ENCODE measurements at places on chromosomes 4 and X. TPM values are rescaled to one million over a fixed set of nuclear protein-coding genes. Genes with fewer than 3 reads are reported as not detected.

MRPL1 gene
- 71.5 TPM for polyA plus RNA-seq

HGFAC gene
- polyA plus RNA-seq = 1.0 TPM

GRCh38 chrX:119984652-119985051 lies 41.1 kb upstream of the NKAP start:
- no peak for DNase-seq

DNA sequence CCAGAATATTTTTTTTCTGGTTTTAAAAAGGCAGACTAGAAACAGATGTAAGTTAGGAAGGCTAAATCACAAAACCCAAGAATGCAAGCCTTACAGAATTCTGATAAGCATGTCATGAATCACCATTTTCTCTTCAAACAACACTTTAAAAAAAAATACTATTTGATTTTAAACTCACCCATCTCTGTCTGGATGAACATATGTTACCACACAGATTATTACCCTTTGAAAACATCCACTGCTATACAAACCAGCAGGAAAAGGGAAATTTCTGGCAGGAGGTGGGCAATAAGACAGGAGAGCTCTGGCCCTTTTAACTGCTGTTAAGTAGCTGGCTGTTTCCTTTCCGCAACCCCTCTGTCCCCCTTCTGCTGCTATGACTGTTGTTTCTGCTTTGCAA lies 317.7 kb upstream of the NOCT start:
- no peak for DNase-seq

GRCh38 chr4:25911356-25911755 lies 2.7 kb upstream of the SMIM20 start:
- no peak for DNase-seq

- DNase-seq = no peak
Measured at GRCh38 chrX:148804579-148805355, 304.4 kb downstream of the AFF2 start.

DNA sequence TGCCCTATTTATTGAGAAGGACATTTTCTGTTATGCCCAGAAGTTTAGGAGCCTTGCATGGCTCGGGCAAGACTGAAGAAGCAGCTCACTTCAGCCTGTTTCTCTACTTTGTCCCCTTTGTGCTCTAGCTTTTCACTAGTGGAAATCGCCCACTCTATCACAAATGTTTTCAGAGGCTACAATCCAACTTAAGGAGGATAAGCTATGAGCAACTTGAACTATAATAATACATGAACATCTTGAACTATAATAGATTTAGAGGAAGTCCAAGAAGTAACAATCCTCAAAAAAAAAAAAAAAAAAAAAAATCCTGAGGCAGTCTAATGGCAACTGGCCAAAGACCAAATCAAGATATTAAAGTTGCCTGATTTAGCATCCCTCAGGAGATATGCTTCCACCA lies 452.3 kb downstream of the IL1RAPL1 start:
- DNase-seq = no peak

ATP10D gene
- polyA plus RNA-seq = 14.3 TPM

- no peak for DNase-seq
Measured at GRCh38 chr4:15901998-15902397, 36.5 kb downstream of the FGFBP1 start.

DNA sequence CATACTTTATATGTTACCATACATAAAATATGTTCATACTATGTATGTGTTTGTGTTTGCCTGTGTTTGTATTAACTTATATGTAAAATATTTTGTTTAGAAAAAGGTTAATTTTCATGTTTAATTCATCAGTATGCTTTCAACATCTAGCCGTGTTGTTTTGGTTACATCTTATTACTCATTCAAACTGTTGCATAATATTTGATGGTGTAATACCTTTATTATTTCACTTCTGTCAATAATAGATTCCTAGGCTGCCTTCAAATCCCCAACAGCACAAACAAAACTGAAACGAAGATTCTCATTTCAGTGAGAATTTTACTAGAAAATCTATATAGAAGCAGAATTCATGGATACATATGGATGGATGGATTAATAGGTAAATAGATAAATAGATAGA lies 462.3 kb upstream of the ADGRL3 start:
- DNase-seq = no peak

CSN1S1 gene
- polyA plus RNA-seq = not detected

GRCh38 chr4:151670843-151671242 lies 90.0 kb downstream of the GATB start:
- no peak for DNase-seq

GRCh38 chr4:103673983-103674382 lies 45.8 kb downstream of the TACR3 start:
- DNase-seq = no peak

DNA sequence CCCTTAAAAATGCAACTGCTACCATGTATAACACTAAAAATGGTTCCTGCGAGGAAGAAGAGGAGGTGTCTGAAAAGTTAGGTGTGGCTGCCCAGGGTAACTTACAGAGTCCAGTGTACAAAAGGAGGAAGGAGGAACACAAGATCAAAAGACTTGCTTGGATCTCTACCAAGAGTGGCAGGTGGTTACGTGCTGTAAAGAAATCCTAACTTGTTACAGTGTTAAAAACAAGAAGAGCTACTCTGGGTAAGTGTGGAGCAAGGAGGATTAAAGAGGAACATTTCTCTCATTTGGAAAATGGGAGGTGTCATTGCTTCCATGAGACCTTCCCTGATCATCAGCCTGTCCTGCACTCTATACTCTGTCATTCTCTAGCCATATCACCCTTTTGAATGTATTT lies 242.0 kb downstream of the PTTG2 start:
- DNase-seq = no peak

CENPVL1 gene
- polyA plus RNA-seq = not detected

DNA sequence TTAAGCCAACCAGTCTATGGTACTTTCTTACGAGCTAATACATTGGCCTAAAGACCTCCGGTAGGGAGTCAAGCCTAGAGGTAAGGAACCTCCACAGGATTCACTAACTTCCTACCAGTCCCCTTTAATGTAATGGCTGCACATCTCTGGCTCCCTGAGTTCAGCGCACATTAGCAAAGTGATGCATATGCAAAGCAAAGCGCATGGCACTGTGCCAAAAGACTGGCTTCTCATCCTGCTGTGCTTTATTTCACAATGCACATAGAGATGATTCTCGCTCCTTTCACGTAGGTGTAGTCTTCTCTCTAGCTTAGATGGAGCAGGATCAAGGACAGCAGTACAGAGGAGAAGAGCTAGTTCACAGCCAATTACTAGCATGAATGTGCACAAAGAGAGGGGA lies 14.6 kb upstream of the CLTRN start:
- DNase-seq = no peak

ERVMER34-1 gene
- not detected for polyA plus RNA-seq

DNA sequence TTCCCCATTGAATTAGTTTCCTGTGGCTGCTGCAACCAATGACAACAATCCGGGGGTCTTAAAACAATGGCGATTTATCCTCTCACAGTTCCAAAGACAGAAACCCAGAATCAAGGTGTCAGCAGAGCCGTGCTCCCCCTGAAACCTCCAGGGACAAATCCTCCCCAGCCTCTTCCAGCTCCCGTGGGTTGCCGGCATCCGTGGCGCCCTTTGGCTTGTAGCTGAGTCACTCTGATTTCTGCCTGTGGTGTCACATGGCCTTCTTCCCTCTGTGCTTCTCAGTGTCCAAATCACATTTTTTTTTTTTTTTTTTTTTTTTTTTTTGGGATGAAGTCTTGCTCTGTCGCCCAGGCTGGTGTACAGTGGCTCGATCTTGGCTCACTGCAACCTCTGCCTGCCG lies 64.5 kb upstream of the STX18 start:
- DNase-seq = no peak

AIFM1 gene
- polyA plus RNA-seq = 25.0 TPM

OTC gene
- polyA plus RNA-seq = 0.19 TPM

Data from muscle of arm (tissue), 14 donors.